ENCODE measurements at places on chromosomes 1 and 21.

DNA sequence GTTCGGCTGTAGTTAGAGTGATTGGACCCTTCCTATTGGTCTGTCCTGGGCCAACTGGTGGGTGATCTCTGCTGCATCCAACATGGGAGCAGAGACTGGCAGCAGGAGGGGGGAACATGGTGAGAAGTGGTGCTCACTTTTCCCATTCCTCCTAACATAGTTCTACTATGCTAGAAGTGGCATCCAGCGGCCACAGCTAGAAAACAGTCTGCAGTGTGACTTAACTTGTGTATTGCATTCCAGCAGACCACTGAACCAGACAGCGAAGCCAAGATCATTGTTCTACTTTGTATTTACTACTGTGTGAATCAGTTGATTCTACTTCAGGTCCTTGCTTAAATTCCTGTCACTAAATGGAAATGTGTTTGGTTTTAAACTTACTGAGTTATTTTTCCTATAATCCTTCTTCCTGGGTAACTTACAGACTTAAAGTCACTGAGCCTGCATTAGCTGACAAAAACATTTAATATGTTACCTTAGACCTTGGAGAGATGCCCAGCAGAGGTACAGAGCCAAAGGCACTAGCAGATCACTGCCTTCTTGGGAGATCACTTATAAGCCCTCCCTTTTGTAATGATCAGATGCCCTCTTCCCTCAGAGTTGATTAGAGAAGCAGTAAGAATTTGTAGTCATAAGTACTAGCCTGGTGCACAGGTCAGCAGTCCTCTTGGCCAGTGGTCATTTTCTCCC, 8.2 kb downstream of the FABP3 start:
- DNase-seq: no peak

- no peak for DNase-seq
Measured at GRCh38 chr1:62103846-62104245, 90.8 kb upstream of the L1TD1 start.

DNA sequence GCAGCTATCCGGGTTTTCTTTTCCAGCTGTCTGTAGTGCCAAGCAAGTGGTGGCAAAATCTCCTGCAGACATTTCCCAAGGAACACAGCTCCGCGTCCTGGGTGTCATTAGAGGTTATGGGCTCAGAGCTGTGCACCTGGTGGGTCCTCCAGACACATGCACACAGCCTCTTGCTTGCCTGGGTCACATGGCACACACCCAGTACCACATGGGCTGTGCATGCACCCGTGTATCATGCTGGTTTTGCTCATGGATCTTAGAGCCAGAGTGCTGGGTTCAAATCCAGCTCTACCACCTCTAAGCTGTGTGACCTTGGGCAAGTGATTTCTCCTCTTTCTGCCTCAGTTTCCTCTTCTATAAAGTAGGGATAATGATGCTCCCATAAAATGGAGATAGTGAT, 61.7 kb downstream of the ALPL start:
- no peak for DNase-seq

- DNase-seq: no peak
Measured at GRCh38 chr1:53369761-53370160, 41.9 kb upstream of the LRP8 start.

- no peak for DNase-seq
Measured at GRCh38 chr1:117495068-117495467, 110.8 kb upstream of the TENT5C start.

GRCh38 chr1:93585059-93585966, 96.3 kb downstream of the BCAR3 start:
- no peak for DNase-seq
